ENCODE measurements at places on chromosomes 1 and 21.

DNA sequence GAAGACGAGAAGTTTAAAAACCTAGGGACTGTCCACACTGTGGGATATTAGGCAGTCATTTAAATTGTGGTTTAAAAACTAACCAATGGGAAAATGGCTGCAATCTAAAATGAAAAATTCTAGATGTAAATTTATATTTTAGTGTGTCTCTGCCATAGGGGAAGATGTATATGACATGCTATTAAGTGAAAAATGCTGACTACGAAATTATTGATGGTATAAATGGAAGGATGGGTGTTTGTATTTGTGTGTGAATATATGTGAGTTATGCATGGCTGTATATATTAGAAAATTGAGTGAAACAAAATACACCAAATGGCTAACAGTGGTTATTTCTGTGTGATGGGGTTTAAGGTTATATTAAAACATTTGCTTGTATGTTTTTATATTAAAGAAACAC lies 260.7 kb downstream of the AJAP1 start:
- DNase-seq, result no peak

DNA sequence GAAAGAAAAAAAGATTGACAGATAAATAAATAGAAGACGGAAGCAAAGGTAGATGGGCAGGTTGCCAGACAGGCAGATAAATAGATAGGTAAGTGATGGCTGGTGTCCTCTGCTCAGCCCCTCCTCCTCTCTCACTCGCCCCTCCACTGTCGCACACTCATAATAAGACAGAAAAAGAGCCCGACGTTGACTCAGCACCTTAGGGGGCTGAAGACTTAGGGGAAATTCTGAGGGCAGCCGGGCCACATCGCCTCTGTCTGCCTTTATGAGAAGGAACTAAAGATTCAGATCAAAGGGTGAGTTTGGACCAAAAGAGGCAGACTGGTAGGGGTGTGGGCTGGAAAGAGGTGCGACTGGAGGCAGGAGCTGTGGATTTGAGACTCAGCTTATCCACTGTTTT lies 158.1 kb upstream of the IGSF21 start:
- no peak for DNase-seq

GRCh38 chr1:97128426-97128825 lies 406.8 kb downstream of the PTBP2 start:
- no peak for DNase-seq

- DNase-seq, result no peak
Measured at GRCh38 chr1:116403496-116404136, 30.6 kb downstream of the ATP1A1 start.

- no peak for DNase-seq
Measured at GRCh38 chr1:231776757-231777062, 150.1 kb downstream of the DISC1 start.

GRCh38 chr1:25111706-25112105 lies 120.6 kb downstream of the SYF2 start:
- no peak for DNase-seq

- peak; percentile 51 for DNase-seq
Measured at GRCh38 chr1:25562101-25562927, 18.9 kb downstream of the LDLRAP1 start.

DNA sequence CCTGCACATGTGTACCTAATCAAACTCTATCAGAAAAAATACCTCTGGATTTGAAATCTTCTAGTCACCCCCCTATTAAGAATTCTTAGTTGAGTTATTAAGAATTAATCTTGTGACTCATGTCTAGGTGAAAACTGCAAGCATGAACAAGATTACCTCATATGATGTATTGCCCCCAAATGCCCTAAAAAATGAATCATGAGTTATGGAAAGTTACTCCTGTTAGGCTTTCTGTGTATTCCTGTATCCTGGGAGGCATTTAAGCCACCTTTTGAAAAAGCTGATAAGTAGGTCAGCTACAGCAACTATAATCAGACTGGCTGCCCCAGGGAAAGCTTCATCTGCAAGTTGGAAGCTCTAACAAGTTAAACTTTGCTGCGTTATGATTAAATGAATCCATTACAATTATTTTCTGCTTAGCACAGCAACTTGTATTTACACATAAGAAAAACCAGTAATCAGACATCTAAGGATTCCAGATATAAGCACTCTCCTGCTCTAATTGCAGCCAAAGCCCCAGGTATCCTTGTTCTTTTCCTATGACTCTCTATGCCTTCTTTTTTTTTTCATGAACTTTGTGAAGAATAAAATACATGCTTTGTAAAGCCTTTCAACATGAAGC lies 147.7 kb downstream of the NTPCR start:
- DNase-seq, result no peak

DNA sequence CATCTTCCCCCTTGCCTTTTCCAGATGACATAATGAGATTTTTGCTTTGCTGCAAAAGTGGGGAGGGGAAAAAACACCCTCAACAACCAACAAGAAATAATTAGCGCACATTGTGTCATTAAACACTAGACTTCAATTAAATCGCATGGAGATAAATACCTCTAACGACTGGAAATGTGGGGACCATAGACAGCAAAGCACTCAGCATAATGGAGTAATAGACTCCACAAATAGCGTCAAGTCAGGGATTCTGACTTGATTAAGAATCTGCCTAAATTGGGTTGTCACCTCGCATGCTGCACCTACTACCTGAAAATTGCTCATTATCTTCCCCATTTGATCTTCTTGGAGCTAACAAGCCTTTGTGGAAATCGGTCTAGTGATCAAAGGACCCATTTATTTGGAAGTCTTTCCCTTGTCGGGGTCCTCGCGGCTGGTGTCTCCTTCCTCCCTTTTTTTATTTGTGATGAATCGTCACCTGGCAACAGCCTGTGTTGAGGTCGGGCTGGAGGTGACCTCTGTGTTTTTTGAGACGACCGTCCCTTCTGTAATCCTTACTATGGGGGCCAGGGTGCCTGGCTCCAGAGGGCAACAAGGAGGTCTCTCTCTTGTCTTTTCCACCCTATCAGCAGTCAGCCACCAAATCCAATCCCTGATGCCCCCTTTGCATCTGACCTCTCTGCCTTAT lies 75.3 kb upstream of the IGSF21 start:
- DNase-seq, result no peak

DNA sequence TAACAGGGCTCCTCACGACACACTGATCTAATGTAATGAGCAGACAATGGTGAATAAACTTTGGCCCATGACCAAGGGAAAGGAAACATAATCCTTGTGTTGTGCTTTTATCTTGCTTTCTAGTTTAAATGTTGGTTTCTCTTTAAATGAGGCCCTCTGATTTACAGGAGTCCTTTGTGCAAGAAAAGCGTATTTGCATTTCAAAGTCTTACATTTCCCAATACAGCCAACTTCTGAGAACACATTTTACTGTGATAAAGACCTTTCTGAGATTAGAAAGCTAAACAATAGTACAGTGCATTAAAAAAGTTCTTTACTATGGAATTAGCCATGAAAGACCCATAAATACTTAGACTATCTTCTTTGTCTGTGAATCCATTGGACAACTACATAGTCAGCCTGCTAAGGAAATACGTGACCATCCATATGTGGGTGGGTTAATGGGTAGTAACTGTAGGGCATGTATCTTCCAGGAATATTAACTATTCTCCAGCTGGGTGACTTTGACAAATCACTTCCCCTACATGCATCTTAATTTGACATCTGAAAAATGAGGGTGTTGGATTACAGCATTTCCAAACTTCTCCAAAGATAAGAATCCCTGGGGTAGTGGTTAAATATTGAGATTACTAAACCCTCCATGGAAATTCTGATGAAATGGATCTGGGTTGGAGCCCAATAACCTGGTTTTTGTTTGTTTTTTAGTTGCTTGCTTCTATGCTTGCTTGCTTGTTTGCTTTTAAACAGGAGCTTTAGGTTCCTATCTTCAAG lies 50.3 kb upstream of the USP1 start:
- no peak for DNase-seq

GRCh38 chr21:31772674-31773555 lies 41.0 kb upstream of the SCAF4 start:
- DNase-seq, result no peak

GRCh38 chr1:58597996-58598395 lies 20.9 kb upstream of the TACSTD2 start:
- DNase-seq, result no peak

DNA sequence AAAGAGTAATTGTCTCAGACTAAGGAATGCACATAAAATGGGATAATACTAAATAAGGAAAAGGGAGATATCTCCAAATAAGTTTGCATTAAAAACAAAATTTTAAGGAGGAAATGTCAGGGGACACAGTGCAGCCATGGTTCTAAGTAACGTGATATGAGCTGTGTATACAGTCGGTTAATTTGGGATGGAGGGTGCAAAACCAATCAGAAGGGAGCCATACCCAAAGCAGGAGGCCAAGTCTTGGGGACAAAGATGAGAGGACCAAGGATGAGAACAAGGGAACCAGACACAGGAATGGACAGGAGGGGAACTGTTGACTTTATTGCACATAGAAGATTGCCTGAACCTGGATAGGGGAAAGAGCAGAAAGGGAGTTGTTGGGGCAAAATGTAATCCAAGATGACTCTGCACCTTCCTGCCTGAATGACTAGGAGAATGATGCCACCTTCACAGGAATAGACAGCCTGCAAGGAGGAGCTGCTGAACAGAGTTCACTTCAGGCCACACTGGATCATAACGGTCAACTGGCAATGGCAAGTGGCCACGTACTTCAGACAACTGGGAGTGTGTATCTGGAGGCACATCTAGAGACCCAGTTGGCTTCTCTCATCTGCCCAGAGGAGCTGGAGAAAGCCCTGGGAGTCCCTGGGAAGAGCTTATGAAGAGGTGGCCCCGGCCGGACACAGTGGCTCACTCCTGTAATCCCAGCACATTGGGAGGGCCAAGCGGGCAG lies 22.0 kb upstream of the BOLA1 start:
- DNase-seq, result no peak

- peak; percentile 85 for DNase-seq
Measured at GRCh38 chr1:25022361-25023189, 92.5 kb upstream of the RUNX3 start.

GRCh38 chr1:88662723-88663122 lies 21.4 kb upstream of the PKN2 start:
- DNase-seq, result no peak

- no peak for DNase-seq
Measured at GRCh38 chr1:31643976-31644559, 608 bp downstream of the PEF1 start.

GRCh38 chr1:13725714-13726175 lies 25.8 kb downstream of the PRDM2 start:
- peak; percentile 36 for DNase-seq

- no peak for DNase-seq
Measured at GRCh38 chr1:78355656-78356055, 135.1 kb upstream of the PTGFR start.

- DNase-seq, result no peak
Measured at GRCh38 chr1:200896531-200897196, 2.0 kb downstream of the INAVA start.

DNA sequence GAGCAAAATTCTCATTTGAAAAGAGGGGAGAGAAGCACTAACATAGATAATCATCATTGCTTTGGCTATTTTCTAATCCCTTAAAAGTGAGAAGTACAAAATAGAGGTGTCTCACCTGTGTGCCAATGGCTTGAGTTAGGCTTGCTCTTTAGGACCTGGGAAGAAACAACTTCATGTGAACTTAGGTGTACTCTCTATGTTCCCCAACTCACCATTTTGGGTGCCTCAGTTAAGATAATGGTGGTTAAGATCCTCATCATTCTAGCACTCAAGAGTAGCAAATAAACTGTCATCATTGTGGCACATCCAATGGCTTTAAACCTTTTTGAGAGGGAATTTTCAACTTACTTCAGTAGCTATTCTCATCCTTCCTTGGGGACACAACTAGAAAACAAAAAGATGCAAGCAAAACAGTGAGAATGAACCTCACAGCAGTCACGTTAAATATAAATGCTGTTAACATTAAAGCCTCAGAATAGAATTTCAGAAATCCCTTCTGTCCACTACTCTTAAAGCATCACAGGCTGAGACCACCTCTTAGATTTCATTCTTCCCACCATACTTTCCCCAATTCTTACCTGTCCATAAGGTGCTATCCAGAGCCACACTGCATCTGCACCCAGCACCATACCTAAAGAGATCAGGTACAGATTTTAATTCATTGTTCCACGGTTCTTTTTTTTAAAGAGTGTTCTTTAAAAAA lies 1.2 kb downstream of the GAS5 start:
- no peak for DNase-seq

- no peak for DNase-seq
Measured at GRCh38 chr1:247998811-247999210, 14.6 kb upstream of the OR2L5 start.

DNA sequence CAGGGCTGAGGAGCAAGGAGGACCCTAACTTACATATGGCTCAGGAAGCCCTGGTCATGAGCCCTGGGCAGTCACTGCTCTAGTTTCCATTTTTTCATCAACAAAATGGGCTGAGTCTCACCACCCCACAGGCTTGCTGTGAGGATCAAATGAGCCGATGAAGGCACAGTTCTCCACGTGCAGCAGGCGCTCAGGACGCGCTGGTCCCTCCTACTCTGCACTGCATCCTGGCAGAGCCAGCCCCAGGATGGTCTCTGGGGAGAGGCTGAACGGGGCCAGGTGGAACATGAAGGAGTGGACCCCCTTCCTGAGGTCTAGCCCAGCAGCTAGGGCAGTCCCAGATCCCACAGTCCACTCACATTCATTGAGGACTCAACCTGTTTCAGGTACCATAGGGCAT lies 349.3 kb downstream of the PTPRU start:
- DNase-seq, result no peak

DNA sequence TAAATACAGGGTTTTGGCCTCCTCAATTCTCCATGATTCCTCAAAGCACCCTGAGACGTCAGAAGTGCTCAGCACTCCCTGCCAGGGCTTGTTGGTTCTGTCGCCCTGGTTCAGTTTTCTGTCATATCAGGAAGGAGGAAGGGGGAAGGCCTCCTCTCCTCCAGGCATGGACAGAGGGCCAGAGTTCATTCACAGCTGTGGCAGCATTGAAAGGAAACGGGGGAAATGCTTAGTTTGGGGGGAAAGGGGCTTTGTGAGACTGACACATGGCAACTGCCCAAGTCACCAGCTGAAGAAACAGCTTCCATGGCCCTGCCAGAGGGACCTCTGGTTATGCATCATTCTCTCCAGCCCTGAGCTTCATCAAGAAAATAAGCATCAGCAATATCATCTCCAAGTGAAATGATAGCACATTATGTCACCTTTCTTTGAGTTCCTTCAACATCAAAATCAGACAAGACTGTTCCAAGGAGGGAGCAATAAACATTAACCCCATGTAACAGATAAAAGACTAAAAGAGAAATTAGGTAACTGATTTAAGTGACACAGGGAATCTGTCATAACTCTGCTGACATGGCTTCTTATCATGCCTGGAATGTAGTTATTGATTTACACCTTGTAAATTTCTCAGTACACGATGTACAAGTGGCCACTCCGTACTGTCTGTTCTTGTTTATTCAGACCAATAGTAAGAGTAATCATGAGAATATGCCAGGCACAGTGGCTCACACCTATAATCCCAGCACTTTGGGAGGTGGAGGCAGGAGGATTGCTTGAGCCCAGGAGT lies 103.2 kb upstream of the SLC25A33 start:
- DNase-seq, result no peak

DNA sequence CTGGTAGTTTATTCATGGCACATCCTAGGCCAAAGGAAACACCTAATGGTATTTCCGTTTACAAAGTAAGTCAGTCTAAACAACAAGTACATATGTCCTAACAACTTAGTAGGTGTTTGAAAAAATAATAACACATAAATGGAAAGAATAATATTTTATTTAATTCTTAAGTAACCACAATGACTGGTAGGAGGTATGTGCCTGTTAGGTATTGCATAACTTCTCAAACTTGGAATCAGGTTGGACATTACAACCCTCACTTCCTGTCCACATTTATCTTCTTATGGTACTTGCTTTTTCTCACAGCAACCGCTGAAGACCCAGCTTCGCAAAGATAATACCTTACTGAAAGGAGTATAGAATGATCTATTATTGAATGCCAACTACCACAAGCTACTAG lies 64.2 kb downstream of the VPS13D start:
- DNase-seq, result no peak
